Umbilical cord (tissue), 2 donors: ENCODE measurements at places on chromosomes 13 and 19. TPM values are rescaled to one million over a fixed set of nuclear protein-coding genes. Genes with fewer than 3 reads are reported as not detected.

Gene KCNJ14
- total RNA-seq, result 0.48 TPM

Gene CEACAM21
- total RNA-seq, result not detected

Gene VSTM1
- total RNA-seq, result not detected

Gene AKT1S1
- total RNA-seq, result 9.1 TPM

Gene ZNF730
- total RNA-seq, result 11.1 TPM

Gene NPAS1
- not detected for total RNA-seq

Gene SIGLEC8
- total RNA-seq, result 0.72 TPM

Gene IRS2
- total RNA-seq, result 12.0 TPM

Gene SULT2A1
- total RNA-seq, result not detected

Gene POU2F2
- 2.9 TPM for total RNA-seq

Gene PTPRS
- 76.8 TPM for total RNA-seq

Gene ZSCAN4
- not detected for total RNA-seq

Gene RRAS
- total RNA-seq, result 43.6 TPM

Gene ADAT3
- total RNA-seq, result 7.5 TPM

Gene LAIR2
- total RNA-seq, result not detected

Gene SLC6A16
- total RNA-seq, result 3.6 TPM

Gene SKA3
- total RNA-seq, result 8.7 TPM

Gene IL11
- total RNA-seq, result 12.0 TPM

Gene VAV1
- total RNA-seq, result 8.2 TPM

Gene URAD
- total RNA-seq, result not detected

Gene LHB
- not detected for total RNA-seq

Gene SLAIN1
- total RNA-seq, result 1.4 TPM

Gene BICRA
- 8.4 TPM for total RNA-seq

Gene NCR1
- not detected for total RNA-seq

Gene HS6ST3
- 3.9 TPM for total RNA-seq

Gene CYP2A6
- not detected for total RNA-seq

Gene ADGRE3
- total RNA-seq, result not detected

Gene PRR19
- total RNA-seq, result not detected

Gene CYP2S1
- 1.2 TPM for total RNA-seq

Gene PCSK4
- 1.9 TPM for total RNA-seq

Gene IRGC
- total RNA-seq, result not detected

Gene CAMSAP3
- 1.2 TPM for total RNA-seq

Gene SULT2B1
- not detected for total RNA-seq

Gene COL4A2
- 1,871 TPM for total RNA-seq

Gene FXYD7
- 1.2 TPM for total RNA-seq

Gene GNG7
- total RNA-seq, result 0.48 TPM

Gene MAP4K1
- total RNA-seq, result 0.96 TPM

Gene ATP8A2
- 1.7 TPM for total RNA-seq

Gene ZNF579
- 1.4 TPM for total RNA-seq

Gene ZNF547
- 5.3 TPM for total RNA-seq

Gene MTUS2
- 7.5 TPM for total RNA-seq

Gene ITGBL1
- total RNA-seq, result 5.1 TPM

Gene RNU6-9
- total RNA-seq, result not detected

Gene OR7A5
- 9.1 TPM for total RNA-seq

Gene CNFN
- not detected for total RNA-seq

Gene VMAC
- 9.1 TPM for total RNA-seq

Gene CPAMD8
- total RNA-seq, result 11.3 TPM

Gene FUT1
- total RNA-seq, result 1.4 TPM

Gene CABP5
- 11.8 TPM for total RNA-seq

Gene LILRA1
- total RNA-seq, result 1.4 TPM

Gene COPE
- 77.0 TPM for total RNA-seq

Gene CLDND2
- not detected for total RNA-seq

Gene UBA52
- 513 TPM for total RNA-seq

Gene OR7C1
- total RNA-seq, result 6.3 TPM

Gene CAPN12
- not detected for total RNA-seq

Gene HIF3A
- 66.4 TPM for total RNA-seq
